ENCODE measurements at places on chromosomes 2 and 18. TPM values are rescaled to one million over a fixed set of nuclear protein-coding genes. Genes with fewer than 3 reads are reported as not detected.

MATN3 gene
- polyA plus RNA-seq, result 3.7 TPM

CYS1 gene
- 83.0 TPM for polyA plus RNA-seq

SIX3 gene
- polyA plus RNA-seq, result not detected

ITGB6 gene
- polyA plus RNA-seq, result 16.7 TPM

CD8A gene
- 0.25 TPM for polyA plus RNA-seq

WDCP gene
- 15.9 TPM for polyA plus RNA-seq

TMEM200C gene
- 1.4 TPM for polyA plus RNA-seq

SLC35F5 gene
- polyA plus RNA-seq, result 158 TPM

TSPYL6 gene
- polyA plus RNA-seq, result 0.13 TPM

PXDN gene
- 154 TPM for polyA plus RNA-seq

ERMN gene
- polyA plus RNA-seq, result 0.93 TPM

DTNA gene
- 22.7 TPM for polyA plus RNA-seq

INHBB gene
- not detected for polyA plus RNA-seq

UGT1A7 gene
- 0.07 TPM for polyA plus RNA-seq

C1QL2 gene
- polyA plus RNA-seq, result not detected

MARCHF4 gene
- 0.08 TPM for polyA plus RNA-seq

SLC16A14 gene
- 7.9 TPM for polyA plus RNA-seq

GCG gene
- not detected for polyA plus RNA-seq

ACADL gene
- 31.5 TPM for polyA plus RNA-seq

PFN4 gene
- polyA plus RNA-seq, result 2.2 TPM

TIGD1 gene
- 14.2 TPM for polyA plus RNA-seq

FOXD4L1 gene
- polyA plus RNA-seq, result 0.60 TPM

C2orf72 gene
- 4.0 TPM for polyA plus RNA-seq

THSD7B gene
- polyA plus RNA-seq, result 5.4 TPM

RESP18 gene
- polyA plus RNA-seq, result not detected

GCKR gene
- 0.10 TPM for polyA plus RNA-seq

NYAP2 gene
- polyA plus RNA-seq, result 0.17 TPM

Data from left kidney (tissue), 8 donors.